Bronchial smooth muscle cell (primary cell): ENCODE measurements at places on chromosomes 4 and X. TPM values are rescaled to one million over a fixed set of nuclear protein-coding genes. Genes with fewer than 3 reads are reported as not detected.

Gene CXorf65
- not detected in 2 replicates for total RNA-seq

Gene TEX13B
- total RNA-seq = not detected in 2 replicates

Gene MUC7
- not detected in 2 replicates for total RNA-seq

Gene PAGE5
- not detected in 2 replicates for total RNA-seq

Gene HADH
- total RNA-seq = 7.7 and 10.4 TPM in 2 replicates

Gene VCX3A
- total RNA-seq = not detected in 2 replicates

Gene WDR17
- 1.4 and 4.3 TPM in 2 replicates for total RNA-seq

Gene ESX1
- not detected in 2 replicates for total RNA-seq

Gene FGG
- not detected in 2 replicates for total RNA-seq

Gene SSX2B
- not detected in 2 replicates for total RNA-seq

Gene PPP2R2C
- 0.16 and 0.34 TPM in 2 replicates for total RNA-seq

Gene IL2
- not detected in 2 replicates for total RNA-seq

Gene FAT4
- 14.9 and 18.1 TPM in 2 replicates for total RNA-seq

Gene ZCCHC13
- not detected in 2 replicates for total RNA-seq

Gene KLF3
- 11.2 and 12.3 TPM in 2 replicates for total RNA-seq

Gene VEGFC
- 13.4 and 20.4 TPM in 2 replicates for total RNA-seq

Gene FANCB
- total RNA-seq = 3.2 and 3.3 TPM in 2 replicates

Gene ATOH1
- total RNA-seq = not detected in 2 replicates
